ENCODE measurements at places on chromosomes 4 and X.
A peak's percentile ranks its signal among the peaks of the same experiment; 100 is the strongest.

- DNase-seq, result no peak
Observed at GRCh38 chr4:65437102-65437501, 233.2 kb downstream of the EPHA5 start.

GRCh38 chrX:121975671-121976070 lies 928.3 kb downstream of the GLUD2 start:
- no peak for DNase-seq

GRCh38 chrX:46398126-46398525 lies 147.1 kb downstream of the ZNF674 start:
- DNase-seq, result no peak

GRCh38 chrX:139831017-139831416 lies 101.8 kb downstream of the ATP11C start:
- DNase-seq, result no peak

GRCh38 chr4:40515398-40516293 lies 114.0 kb downstream of the RBM47 start:
- DNase-seq, result no peak

DNA sequence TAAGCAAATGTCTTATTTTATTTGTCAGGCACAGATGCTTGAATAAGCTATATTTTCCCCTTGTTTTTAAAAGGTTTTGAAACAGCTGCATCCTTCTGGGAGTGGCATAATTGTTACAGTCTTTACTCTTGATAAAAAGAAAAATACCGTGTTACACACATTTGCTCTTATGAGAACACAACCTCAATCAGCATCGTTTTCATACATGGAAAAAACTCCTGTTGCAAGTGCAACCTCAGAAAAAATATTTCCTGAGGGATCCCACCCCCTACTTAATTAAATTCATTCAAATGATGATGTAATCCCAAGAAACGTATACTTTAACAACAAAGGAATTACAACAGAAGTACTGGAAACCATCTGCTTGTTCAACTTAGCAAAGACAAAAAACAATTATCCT lies 58.6 kb downstream of the SMAD1 start:
- DNase-seq, result no peak

DNA sequence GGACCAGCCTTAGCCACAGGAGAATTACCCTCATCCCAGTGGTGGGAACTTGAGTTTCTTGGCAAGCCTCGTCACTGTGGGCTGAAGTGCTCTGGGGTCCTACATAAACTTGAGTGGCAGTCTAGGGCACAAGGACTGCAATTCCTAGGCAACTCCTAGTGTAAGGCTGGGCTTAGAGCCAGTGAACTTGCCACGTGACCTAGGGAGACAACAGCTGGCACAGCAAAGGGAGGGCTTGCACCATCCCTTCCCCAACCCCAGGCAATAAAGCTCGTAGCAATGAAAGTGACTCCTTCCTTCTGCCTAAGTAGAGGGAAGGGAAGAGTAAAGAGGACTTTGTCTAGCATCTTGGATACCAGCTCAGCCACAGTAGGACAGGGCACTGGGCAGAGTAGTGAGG lies 81.8 kb downstream of the TEX11 start:
- peak; percentile 33 for DNase-seq

DNA sequence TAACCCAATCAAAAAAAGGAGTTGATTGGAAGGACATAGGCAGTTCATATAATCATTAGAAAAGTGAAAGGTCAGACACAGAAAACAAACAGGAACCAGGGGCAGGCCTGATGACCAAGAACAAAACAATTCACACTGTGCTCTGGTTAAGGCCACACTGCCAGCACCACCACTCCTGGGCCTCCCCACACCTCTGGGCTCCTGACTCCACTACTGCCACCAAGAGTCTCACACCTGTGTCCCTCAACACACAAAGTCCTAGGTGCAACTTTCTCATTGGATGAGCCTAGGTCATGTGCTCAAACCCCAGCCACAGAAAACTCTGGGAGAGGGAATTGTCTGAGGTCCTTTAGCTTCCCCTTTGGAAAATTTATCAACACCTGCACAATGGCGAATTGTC lies 11.1 kb upstream of the FAM9C start:
- DNase-seq, result no peak
